ENCODE measurements at places on chromosomes 5 and 9. TPM values are rescaled to one million over a fixed set of nuclear protein-coding genes. Genes with fewer than 3 reads are reported as not detected.

GRCh38 chr5:76859591-76860247 lies 9.9 kb downstream of the S100Z start:
- H3K4me3 ChIP-seq: no peak overlapping the region
- no peak overlapping the region for H3K27ac ChIP-seq
- peaks cover 13% of the 10 kb centered on the region for H3K36me3 ChIP-seq
- H3K4me1 ChIP-seq: peaks cover 22% of the 10 kb centered on the region

DNA sequence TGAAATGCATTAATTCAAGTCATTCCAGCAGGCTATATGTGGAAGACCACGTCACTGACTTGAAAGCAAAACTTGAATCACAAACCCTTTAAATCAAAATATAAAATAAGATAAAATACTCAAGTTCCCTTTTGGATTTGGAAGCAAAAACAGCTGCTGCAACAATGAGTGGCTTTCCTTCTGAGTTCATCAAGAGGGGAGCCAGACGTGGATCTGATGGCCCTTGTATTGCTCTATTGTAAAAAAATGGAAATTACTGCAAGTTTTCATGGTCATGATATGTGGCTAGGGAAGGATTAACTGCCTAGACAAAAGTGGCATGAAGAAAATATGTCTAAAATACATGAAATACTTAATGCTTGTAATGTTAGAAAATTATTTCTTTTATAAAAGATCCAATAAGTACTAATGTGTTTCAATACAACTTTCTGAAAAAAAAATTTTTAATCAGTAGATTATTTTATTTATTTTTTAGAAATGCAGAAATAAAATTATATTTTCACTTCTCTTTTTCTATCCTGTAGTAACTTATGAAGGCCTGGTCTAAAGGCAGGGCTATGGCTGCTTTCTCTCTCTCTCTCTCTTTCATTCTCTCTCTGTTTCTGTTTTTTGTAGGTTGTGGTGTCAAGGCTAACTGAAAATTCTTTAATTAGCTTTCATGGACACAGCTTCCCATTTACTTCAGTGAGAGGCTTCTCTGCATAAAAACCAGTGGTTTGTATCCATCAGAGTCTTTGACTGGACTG lies 24.0 kb downstream of the LIX1 start:
- H3K27me3 ChIP-seq: peaks cover 6% of the 10 kb centered on the region
- no peak overlapping the region for H3K27ac ChIP-seq
- DNase-seq: no peak
- H3K4me1 ChIP-seq: no peaks in the 10 kb centered on the region
- no peak overlapping the region for H3K4me3 ChIP-seq

DNA sequence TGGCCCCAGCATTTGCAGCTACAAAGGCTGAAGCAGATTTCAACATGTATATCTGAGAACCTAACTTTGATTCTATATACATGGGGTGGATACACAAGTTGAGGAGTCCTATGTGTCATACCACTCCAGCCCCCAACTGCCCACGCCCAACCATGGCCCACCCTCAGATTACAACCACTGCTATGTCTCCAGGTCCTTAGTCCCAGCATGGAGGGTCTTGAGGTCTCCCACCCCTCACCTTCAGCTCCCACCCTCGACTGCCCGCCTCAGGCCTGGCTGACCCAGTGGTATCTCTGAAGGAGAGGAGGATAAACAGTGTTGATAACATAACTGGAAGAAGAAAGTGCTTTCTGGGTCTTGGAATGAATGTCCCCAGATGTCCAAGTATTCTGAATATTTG lies 8.2 kb downstream of the SOWAHA start:
- H3K27ac ChIP-seq: no peak overlapping the region
- no peaks in the 10 kb centered on the region for H3K36me3 ChIP-seq
- H3K4me1 ChIP-seq: peaks cover 12% of the 10 kb centered on the region
- DNase-seq: no peak

SERF1B gene
- total RNA-seq: 13.8 TPM

All from activated CD4-positive, alpha-beta T cell treated with anti-CD3 and anti-CD28 coated beads for 36 hours (primary cell).